ENCODE measurements at places on chromosomes 4 and X.

- no peak for DNase-seq
Observed at GRCh38 chrX:15915959-15916703, 61.5 kb upstream of the AP1S2 start.

GRCh38 chrX:87895421-87895820, 377.8 kb downstream of the KLHL4 start:
- no peak for DNase-seq

DNA sequence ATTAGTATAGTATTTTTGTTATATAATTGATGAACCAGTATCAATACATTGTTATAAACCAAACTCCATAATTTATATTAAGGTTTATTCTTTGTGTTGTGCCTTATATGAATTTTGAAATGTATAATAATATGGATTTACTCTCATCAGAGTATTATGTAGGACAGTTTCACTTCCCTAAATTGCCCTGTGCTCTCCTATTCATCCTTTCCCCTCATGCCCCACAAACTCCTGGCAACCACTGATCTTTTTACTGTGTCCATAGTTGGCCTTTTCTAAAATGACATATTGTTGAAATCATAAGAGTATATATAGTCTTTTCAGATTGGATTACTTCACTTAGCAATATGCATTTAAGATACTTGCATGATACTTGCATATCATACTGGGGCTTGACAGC, 958.1 kb upstream of the GRID2 start:
- DNase-seq: no peak

- DNase-seq: no peak
Observed at GRCh38 chrX:123822965-123823364, 36.9 kb upstream of the XIAP start.

Measured in NCI-H1417 (cell line).